ENCODE measurements at places on chromosomes 5 and 9.
A peak's percentile ranks its signal among the peaks of the same experiment; 100 is the strongest.

DNA sequence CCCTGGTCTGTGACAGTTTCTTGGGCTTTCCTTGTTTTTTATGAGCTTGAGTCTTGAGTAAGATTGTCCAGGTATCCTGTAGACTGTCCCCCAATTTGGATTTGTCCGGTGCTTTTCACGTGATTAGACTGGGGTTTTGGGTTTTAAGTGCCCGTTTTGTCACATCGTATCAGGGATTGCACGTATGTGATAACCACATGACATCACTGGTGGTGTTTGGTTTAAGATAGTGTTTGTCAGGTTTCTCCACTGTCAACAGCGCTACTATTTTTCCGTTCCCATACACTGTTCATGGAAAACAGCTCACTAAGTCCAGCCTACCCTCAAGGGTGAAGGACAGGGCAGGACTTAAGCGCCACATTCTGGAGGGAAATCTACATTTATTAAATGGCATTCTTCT lies 39.7 kb downstream of the LMNB1 start:
- DNase-seq = no peak

DNA sequence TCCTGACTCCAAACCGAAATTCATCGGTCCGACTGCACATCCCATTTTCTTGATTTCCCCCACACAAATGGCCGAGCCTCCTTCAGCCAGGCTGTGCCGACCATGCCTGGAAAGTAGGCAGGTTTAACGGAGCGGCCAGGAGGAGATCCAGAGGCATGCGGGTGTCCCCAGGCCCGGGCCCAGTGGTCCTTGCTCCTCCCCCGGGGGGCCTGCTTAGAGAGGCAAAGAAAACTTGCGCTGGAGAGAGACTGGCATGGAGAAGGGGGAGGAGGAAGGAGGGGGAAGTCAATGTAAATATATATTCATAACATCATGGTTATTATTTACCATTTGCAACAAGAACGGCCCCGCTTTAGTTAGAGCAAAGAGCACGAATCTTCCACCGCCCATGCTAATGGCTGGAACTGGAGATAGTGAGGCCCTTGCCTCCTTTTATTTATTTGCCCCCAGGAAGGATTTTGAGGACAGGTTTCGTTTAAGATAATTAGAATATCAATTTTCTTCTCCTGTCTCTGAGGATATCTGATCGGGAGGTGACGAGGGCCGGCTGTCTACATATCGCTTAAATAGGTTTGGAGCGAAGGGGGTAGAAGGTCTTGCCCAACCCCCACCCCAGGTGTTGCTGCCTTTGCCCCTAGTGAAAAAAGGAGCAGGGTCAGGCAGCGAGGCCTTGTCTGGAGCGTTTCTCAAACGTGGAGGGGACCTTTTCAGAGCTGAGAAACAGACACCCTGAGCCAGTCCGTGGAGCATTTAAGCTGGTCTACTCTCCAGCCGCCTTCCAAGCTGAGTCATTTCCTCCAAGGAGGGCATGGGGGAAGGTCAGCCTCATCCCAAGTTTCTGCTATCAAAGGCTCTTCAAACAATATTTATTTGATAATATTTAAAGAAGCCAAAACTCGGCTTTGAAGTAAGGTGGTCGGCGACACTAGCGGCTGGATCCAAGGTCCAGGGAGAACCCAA lies 2.5 kb downstream of the BARHL1 start:
- DNase-seq = no peak

DNA sequence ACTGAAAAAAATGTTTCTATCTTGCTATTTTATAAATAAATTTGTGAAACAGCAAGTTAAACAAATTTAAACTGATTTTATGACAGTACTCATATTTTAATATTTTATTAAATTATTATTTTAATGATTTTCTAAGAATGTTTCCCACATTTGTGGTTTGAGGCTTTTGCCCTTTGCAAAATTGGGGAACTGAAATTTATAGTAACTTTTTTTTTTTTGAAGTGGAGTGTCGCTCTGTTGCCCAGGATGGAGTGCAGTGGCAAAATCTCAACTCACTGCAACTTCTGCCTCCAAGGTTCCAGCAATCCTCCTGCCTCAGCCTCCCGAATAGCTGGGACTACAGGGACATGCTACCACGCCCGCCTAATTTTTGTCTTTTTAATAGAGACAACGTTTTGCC lies 7.2 kb upstream of the ADGRV1 start:
- no peak for DNase-seq

DNA sequence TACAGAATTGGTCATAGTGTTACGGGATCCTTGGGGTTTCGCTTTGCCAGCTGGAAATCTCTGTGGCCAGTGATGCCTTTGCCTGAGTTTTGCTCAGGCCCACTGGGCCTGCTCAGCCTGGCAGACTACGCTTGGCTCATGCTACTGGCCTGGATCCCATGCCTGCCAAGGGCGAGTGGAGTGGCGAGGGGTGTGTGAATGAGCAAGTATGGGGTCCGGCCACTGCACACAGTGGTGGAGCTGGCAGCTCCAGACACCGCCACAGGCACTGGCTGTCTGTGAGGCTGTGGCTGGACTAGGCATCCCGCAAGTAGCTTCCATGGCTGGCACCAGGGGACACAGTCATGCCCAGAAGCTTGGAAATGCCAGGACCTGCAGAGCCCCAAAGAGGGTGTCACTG lies 240.3 kb downstream of the ARRDC3 start:
- no peak for DNase-seq

GRCh38 chr5:179530069-179530998 lies 20.0 kb upstream of the RUFY1 start:
- peak; percentile 11 for DNase-seq

DNA sequence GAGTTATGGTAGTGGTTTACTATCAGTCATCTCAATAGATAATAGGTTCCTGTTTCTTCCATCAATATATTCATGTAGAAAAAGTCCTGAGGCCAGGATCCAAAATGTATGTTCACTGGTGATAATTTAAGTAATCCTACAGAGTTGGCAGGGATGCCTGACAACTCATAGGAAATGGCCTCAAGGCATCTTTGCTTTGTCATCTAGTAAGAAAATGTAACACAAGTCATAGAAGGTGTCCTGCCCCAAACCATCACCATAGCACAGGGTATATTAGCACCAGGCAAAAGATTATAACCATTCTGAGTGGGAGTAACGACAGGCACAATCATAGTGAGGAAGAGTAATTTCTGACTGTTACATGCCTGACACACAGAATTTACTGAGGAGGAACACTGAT lies 257.0 kb downstream of the TMEM167A start:
- DNase-seq = no peak

- DNase-seq = no peak
Observed at GRCh38 chr5:137336565-137337120, 162.5 kb downstream of the SPOCK1 start.

DNA sequence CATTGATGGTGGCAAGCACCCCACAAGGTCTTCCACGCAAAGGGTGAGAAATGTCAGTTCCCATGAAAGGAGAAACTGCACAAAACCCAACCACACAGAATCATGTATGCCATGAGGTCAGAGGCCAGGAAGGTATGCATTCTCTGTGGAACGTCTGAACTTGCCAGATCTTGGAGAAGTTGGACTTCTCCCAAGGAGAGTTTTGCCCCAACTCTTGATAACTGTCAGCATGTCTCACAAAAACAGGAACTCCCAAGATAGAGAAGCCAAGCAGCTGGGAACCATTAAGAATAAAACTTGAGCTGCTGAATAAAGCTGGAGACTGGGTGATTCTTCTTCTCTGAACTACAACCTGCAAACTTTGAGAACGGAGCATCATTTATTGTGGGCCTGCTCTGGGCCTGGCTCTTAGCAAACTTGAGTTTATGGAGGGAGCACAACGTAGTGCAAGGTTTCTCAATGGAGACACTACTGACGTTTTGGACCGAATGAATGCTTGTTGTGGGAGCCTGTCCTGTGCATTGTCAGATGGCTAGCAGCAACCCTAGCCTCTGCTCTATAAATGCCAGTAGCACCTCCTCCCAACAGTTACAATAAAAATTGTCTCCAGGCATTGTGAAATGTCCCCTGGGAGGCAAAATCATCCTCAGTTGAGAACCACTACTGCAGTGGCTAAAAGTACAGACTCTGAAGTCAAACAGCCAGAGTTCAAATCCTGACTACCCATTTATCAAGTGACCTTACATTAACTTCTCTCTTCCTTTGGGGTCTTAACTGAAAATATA lies 193.5 kb downstream of the ACTL7B start:
- no peak for DNase-seq

DNA sequence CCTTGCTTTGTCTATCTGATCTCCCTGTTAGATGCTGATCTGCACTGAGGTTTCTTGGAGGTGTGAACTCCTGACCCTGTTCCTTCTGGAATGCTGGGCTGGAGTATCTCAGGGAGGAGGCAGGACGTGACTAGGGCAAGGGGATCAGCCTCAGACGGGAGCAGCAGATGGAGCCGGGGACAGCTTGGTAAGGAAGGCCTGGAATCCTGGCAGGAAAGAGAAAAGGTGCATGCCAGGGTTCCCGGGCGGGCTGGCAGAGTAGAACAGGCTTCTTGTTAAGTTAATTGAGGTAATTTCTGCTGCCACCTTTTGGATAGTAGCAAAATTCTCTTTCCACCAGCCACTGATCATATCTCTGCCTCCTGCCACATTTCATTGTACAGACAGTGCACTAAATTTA lies 180.9 kb downstream of the ZNF462 start:
- no peak for DNase-seq

DNA sequence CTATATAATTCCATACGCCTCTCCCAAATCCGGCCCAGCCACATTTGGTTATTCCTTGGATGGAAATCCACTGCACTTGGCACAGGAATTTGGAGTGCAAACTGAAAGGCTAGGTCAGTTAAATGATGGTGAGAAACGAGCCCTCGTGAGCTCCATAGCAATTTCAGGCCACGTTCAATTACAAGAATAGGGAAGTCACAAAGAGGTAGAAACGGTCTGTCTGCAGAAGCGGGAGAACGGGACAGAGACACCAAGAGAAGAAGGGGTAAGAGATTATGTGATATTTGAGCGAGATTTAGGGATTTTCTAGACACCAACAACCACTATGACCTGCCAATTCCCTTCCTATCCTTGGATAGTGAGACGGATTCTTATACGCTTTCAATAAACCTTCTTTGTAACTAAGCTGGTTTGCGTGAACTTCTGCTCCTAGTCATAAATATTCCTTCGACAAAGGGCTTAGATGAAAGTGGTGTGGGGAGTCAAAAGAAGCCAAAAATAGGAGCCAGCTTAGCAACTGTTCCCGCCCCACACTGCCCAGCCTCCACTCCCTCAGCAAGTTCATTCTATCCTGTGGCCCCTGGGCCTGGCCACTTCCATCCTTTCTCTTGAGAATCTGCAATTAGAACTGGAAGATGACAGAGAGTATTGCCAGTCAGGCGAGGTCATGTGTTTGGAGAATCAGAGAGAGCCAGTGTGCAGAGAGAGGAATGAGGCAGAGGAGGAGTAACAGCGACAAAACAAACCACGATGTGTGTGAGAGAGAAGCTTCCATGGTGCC lies 118.4 kb downstream of the ZNF608 start:
- no peak for DNase-seq

DNA sequence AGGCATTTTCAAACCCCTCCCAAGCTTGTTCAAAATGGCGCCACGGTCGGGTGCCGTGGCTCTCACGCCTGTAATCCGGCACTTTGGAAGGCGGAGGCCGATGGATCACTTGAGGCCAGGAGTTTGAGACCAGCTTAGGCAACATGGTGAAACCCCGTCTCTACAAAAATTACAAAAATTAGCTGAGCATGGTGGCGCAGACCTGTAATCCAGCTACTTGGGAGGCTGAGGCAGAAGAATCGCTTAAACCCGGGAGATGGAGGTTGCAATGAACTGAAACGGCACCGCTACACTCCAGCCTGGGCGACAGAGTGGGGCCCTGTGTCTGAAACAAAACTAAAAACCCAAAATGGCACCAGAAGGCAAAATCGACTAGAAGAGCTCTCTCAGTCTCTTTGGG lies 142.0 kb downstream of the MTX3 start:
- DNase-seq = no peak

DNA sequence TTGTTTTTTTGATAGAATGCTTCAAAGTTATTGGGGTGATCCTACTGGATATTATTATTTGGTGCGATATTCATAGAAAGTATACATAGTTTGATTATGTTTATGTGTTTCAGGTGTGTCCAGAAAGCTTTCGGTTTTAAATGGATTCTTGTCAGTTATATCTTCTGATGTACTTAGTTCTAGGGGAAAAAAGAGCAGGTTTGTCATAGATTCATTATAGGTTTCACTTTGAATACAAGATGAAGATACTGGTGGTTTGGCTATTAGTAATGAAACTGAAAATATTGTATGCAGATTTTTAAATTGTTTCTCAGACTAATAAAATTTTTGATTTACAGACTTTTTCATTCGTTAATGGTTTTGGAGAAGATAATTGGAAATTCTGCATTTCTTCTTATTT lies 98.9 kb downstream of the MAN2A1 start:
- no peak for DNase-seq

DNA sequence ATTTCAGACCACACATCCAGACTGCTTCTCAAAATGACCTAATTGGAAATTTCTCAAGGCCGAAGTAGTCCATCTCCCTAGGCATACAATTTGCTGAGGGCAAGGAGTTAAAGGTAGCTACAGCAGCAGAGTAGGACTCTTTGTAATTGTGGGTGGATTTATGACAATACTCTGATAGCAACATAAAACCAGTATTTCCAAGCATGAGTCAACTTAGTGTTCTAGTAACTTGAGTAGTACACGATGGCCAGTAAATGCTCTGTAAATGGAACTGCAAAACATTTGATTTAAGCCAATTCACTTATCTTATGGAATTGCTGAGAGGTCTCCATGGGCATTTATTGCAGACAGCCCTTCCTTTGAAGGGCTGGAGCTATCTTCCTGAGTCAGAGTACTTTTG lies 352.2 kb downstream of the PLK2 start:
- DNase-seq = no peak

- no peak for DNase-seq
Observed at GRCh38 chr9:107358986-107359385, 75.9 kb downstream of the RAD23B start.

DNA sequence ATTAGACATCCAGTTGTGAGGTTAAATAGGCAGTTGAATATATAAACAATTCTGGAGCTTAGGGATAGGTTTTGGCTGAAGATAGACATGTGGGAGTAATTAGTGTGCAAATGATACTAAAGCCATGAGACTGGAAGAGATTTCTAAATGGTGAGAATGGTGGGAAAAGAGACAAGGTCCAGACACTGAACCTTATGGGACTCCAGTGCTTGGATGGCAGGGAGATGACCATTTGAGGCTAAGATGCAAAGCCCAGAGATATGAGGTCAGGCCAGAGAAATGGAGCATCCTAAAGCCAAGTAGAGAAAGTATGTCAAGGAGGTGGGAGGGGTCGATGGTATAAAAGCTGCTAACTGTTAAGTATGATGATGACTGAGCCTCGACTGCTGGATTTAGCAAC lies 115.6 kb downstream of the SEMA5A start:
- DNase-seq = peak; percentile 27

DNA sequence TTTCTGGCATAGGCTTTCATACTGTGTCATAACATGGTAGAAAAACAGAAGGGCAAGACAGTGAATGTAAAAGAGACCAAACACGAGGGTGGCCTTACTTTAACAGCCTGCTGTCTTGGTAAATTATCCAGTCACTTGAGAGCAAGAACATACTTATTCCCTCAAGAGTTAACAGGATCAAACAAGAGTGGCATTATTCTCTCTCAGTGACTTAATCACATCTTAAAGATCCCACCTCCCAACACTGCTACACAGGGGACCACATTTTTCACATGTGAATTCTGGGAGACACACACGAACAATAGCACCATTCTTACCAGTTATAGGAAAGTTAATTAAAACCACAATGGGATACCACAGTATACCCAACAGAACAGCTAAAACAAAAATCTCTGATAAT lies 898.0 kb upstream of the C9orf72 start:
- no peak for DNase-seq

GRCh38 chr9:75123696-75124095 lies 35.4 kb downstream of the OSTF1 start:
- DNase-seq = no peak

GRCh38 chr9:70668751-70669150 lies 254.3 kb upstream of the KLF9 start:
- no peak for DNase-seq

All from muscle of back (tissue), 13 donors.